Immature natural killer cell (primary cell): ENCODE measurements at places on chromosomes 5 and 9. TPM values are rescaled to one million over a fixed set of nuclear protein-coding genes. Genes with fewer than 3 reads are reported as not detected.

Gene INSL4
- polyA plus RNA-seq, result not detected

Gene NR2F1-AS1
- not detected for polyA plus RNA-seq

Gene DBH
- not detected for polyA plus RNA-seq

Gene MARCHF11
- not detected for polyA plus RNA-seq

Gene PPP3R2
- polyA plus RNA-seq, result not detected

Gene FRRS1L
- not detected for polyA plus RNA-seq

Gene SLC35D2
- polyA plus RNA-seq, result 11.6 TPM

Gene QRFP
- polyA plus RNA-seq, result not detected

Gene PGM5
- 1.2 TPM for polyA plus RNA-seq

Gene IFNA16
- not detected for polyA plus RNA-seq

Gene WHRN
- 1.4 TPM for polyA plus RNA-seq

Gene PCDHGB7
- polyA plus RNA-seq, result 0.13 TPM

Gene KCTD16
- not detected for polyA plus RNA-seq

Gene ANGPTL2
- polyA plus RNA-seq, result not detected

Gene FRMPD1
- not detected for polyA plus RNA-seq

Gene HSPB3
- polyA plus RNA-seq, result not detected

Gene BAAT
- polyA plus RNA-seq, result not detected

Gene PDLIM4
- not detected for polyA plus RNA-seq

Gene GMCL2
- not detected for polyA plus RNA-seq

Gene EMB
- 163 TPM for polyA plus RNA-seq

Gene LCN2
- 0.66 TPM for polyA plus RNA-seq

Gene SHC3
- polyA plus RNA-seq, result not detected

Gene CCDC69
- 88.1 TPM for polyA plus RNA-seq

Gene ALDH1A1
- 0.09 TPM for polyA plus RNA-seq

Gene PHF2
- polyA plus RNA-seq, result 2.1 TPM

Gene TEX48
- not detected for polyA plus RNA-seq

Gene FGFR4
- polyA plus RNA-seq, result not detected

Gene PAXX
- polyA plus RNA-seq, result 182 TPM

Gene PCDHA2
- polyA plus RNA-seq, result not detected

Gene KCNT1
- not detected for polyA plus RNA-seq

Gene SLC6A7
- polyA plus RNA-seq, result not detected

Gene PFDN1
- 150 TPM for polyA plus RNA-seq

Gene ITGA2
- polyA plus RNA-seq, result not detected

Gene NAA35
- polyA plus RNA-seq, result 15.2 TPM

Gene TPPP
- 0.19 TPM for polyA plus RNA-seq

Gene ASTN2
- polyA plus RNA-seq, result 4.5 TPM

Gene IL4
- polyA plus RNA-seq, result not detected

Gene OXCT1
- polyA plus RNA-seq, result 17.5 TPM

Gene GPR150
- polyA plus RNA-seq, result 1.9 TPM

Gene ORM2
- not detected for polyA plus RNA-seq

Gene STOM
- polyA plus RNA-seq, result 472 TPM

Gene PAEP
- polyA plus RNA-seq, result not detected

Gene SLC4A9
- polyA plus RNA-seq, result not detected

Gene DENND4C
- 44.5 TPM for polyA plus RNA-seq
